ENCODE measurements at places on chromosomes 1 and 21.

DNA sequence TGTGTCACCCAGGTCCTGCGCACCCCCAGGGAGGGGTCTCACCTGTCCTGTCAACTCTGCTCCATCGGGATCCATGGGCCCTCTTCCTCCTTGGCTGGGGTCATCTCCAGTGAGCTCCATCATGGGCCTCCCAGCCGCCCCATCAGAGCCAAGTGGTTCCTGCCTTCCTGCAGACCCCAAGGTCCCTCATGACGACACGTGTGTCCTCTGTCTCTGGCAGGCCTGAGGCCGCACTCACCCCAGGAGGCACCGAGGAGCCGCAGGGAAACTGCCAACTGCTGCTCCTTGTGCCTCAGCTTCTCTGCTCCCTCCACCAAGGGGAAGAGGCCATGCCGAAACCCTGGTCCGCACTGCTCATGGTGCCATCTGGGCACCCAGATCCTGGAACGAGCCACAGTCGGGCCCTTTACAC lies 46.8 kb downstream of the COL18A1 start:
- DNase-seq = no peak

- no peak for DNase-seq
Observed at GRCh38 chr1:113947388-113948107, 18.4 kb downstream of the HIPK1 start.

DNA sequence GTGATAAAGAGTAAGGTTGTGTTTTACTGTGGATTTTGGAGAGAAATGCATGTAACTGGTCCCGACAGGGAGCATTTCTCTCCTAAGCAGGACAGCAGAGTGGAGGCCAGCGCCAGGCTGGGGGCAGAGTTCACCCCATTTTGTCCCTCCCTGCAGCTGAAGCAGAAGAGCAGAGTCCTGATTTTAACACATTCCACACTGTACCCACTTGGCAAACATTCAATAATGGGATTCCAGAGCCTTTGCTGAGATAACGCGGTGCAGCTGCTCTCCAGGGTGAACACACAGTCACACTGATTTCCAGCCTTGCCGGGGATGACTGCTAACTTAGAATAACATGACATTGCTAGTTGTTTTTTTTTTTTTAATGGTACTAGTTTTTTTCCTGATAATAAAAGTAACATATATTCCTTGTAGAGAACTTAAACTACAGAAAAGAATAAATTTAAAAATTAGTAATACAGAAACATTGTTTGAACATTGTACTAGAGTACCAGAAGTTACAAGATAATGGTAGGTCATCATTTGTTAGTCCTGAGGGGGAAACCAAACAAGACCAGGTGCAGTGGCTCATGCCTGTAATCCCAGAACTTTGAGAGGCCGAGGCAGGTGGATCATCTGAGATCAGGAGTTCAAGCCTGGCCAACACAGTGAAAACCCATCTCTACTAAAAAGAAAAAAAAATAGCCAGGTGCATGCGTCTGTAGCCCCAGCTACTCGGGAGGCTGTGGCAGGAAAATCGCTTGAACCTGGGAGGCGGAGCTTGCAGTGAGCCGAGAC lies 77.2 kb downstream of the SCCPDH start:
- no peak for DNase-seq

GRCh38 chr21:25772686-25773085 lies 37.9 kb downstream of the GABPA start:
- no peak for DNase-seq

DNA sequence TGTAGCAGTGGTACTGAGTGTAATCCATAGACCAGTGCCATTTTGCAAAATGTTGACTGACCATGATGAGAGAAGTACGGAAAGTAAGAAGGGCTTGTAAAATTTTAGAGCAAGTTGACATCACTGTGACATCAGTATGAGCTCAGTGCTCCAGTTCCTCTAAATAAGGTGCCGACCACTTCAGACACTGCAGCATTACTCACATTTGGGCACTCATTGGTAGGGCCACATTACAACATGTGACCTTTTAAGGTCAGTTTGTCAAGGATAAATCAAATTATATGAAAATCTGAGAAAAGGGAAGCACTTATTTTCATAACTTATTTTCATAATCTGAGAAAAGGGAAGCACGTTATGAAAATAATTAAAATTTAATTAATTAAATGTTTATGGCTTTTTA lies 128.0 kb upstream of the ERG start:
- no peak for DNase-seq

- DNase-seq = no peak
Observed at GRCh38 chr1:201022820-201023516, 546 bp downstream of the KIF21B start.

DNA sequence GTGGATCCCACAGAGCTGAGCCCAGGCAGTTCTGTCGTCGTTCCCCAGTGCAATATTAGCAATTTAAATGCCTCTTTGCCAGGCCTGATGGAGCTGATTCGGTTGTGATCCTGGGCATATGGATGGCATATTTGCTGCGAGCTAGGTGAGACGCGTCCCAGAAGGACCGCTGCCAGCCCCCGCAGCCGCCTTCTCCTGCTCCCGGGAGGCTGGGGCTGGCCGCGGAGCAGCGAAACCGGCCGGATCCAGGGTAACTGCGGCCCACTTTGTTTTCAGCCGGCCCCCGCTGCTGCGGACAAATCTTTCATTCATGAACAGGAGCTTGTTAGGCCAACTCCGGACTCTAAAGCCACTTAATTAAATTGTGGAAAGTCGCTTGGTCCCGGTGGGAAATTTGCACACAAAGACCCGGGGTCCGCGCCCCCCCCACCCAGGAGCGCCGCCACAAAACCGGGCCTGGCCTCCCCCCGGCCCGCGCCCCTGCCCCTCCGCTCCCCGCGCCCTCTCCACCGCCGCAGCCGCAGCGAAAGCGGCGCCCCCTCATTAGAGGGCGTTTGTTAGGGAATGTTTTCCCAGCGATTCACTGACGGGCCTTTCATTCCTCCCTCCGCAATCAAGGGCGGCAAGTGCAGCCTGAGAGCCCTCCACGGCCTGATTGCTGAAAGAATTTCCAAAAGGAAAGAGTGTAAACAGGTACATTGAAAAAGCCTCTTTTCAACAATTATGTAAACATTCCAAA lies 383.3 kb downstream of the RRAGC start:
- DNase-seq = no peak

DNA sequence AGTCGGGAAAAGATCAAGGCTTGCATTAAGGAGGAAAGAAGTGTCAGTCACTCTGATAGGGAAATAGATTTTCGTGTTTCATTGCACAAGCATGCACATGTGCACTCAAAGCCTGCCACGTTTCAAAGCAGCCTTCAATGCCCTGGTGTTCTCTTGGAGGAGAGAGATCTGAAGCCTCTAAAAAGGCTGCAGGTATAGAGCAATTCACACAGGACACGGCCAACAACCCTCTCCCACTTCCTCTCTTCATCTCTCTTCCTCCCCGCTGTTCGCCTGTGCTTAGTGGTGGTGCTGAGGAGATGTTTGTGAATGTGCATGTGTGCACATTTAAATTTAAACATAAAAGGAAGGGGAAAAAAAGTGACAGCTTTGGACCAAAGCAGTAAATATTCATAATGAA lies 117.7 kb downstream of the NUF2 start:
- DNase-seq = no peak

Measured in HEK293T (cell line).